Fibroblast of mammary gland (primary cell): ENCODE measurements at places on chromosomes 16 and 17.

GRCh38 chr17:29821897-29822296 is 108.1 kb downstream of the SSH2 start:
- no peak for DNase-seq

DNA sequence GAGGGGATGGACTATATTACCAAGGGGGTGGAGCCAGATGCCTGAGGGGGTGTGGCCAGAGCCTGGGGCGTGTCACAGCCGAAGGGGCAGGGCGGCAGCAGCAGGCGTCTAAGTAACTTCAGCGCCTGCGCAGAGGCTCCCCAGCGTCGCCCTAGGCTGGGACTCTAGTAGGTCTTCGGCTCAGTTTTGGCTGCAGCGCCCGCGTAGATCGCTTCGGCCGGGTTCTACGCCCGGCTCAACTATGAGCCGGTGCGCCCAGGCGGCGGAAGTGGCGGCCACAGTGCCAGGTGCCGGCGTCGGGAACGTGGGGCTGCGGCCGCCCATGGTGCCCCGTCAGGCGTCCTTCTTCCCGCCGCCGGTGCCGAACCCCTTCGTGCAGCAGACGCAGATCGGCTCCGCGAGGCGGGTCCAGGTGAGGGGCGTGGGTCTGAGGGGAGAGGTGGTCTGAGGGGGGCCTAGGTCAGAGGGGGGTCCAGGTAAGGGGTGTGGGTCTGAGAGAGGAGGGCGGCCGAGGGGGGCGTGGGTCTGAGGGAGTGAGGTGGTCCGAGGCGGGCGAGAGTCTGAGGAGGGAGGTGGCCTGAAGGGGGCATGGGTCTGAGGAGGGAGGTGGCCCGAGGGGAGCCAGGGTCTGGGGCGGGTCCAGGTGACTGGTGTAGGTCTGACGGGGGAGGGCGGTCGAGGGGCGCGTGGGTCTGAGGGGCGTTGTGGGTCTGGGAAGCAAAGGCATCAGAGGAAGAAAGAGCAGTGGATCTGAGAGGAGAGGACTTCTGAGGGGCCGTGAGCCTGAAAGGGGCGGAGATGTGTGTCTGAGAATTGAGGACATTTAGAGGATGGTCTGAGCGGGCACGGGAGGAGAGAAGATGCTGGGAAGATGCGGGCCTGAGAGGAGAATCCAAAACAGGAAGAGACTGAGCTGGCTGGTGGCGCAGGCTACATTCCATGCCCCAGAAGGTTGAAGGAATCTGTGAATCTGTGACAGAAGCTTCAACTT is at the start of gene LPCAT2:
Gene LPCAT2, plus strand, starts transcription at position 132 of the 991 bp plus-strand sequence. Its CDS starts 110 bp downstream, at position 242.
- peak; percentile 72 for DNase-seq

GRCh38 chr16:14187517-14188338 is 116.6 kb downstream of the MRTFB start:
- no peak for DNase-seq

DNA sequence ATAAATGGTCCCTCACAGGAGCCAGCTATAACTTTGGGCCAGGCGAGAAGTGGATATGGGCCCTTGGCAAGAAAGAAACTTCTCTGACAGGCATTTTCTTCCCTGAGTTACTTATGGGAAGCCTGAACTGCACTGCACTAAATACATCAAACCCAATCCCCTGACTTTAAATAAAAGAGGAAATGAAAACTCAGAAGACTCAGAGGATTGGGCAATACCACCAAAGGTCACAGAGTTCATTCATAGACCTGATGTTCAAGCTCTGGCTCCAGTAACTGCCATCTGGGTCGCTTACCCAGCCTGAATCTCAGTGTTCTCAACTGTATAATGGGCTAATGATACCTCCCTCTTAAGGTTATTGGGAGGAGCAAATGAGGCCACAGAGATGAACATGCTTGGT is 815 bp downstream of the KRT35 start:
- DNase-seq, result no peak

DNA sequence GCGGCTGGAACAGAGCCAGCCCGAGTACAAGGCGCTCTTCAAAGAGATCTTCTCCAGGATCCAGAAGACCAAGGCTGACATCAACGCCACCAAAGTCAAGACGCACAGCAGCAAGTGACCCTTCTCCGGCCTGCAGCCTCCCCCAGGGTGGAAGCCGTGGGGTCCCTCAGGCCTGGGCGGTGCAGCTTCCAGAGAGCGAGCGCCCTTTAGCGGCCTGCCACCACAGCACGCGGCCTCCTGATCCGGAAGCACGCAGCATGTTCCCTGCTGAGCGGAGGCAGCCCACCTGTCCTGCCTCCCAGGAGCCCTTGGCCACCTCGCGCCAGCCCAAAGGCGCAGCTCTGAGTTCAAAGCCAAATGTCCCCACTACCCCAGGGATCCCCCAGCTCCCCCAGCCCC is 8.5 kb upstream of the MRPL58 start:
- no peak for DNase-seq

- no peak for DNase-seq
These were observed 3.1 kb upstream of the KRT17 start for GRCh38 chr17:41627316-41628072.

GRCh38 chr17:73360961-73361761 is 49.4 kb upstream of the CDC42EP4 start:
- DNase-seq, result no peak

DNA sequence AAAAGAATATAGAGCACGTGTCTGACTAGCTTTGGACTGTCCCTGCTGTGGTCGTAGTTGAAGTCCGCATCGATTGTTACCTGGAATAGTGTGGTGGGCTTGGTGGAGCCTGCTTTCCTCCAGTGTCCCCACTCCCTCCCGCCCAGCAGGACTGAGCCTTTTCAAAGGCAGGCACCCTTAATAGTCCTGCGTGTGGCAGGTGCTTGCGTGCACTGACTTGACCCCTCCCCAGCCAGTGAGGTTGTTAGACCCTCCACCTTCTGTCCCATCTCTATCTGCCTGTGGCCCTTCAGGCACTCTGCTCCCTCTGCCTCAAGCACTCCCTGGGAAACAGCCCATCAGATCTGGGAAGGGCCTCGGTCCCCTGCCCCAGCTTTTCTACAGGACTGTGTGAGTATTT is 36.6 kb downstream of the TMEM11 start:
- DNase-seq, result no peak

DNA sequence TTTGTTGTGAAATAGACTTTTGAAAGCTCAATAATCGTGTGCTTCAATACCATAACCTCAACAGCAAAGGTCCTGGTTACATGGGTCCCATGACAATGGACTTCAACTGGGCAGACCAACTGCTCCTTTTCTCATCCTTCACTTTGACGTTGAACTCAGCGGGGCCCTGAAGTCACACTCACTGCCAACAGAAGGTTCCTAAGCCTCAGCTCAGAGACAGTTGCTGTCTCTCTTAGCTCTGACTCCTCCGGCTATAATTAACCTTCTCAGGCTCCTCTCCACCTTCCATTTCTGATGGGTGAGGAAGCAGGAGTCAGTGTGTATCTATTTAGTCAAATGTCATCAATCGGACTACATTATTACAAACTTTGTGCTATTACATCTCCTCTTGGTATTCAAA is 23.8 kb downstream of the MPP3 start:
- no peak for DNase-seq

DNA sequence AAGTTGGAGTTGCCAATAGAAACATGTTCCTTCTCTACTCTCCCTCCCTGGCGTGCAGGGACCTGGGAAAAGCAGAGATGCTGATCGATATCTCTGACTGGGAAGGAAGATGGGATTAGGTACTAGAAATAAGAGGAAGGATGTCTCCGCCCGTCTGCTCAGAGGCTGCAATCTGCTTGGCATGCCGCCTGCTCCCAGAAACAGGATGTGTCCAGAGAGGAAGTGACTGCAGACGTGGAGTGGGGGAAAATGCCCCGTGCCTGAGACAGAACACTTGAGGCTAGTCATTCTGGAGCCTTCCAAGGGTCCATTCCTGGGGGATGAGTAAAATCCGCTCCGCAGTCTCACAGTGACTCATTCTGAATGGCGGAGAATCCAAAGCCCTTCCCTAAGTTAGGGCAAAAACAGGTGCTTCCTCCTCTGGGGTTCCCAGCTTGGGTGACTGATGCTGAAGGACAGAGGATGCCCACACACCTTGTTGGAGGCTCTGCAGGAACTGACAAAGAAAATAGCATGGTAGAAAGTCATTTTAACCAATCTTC is 45.0 kb upstream of the SMURF2 start:
- peak; percentile 99 for DNase-seq

- DNase-seq, result no peak
These were observed 17.1 kb downstream of the MPRIP start for GRCh38 chr17:17059301-17059890.

DNA sequence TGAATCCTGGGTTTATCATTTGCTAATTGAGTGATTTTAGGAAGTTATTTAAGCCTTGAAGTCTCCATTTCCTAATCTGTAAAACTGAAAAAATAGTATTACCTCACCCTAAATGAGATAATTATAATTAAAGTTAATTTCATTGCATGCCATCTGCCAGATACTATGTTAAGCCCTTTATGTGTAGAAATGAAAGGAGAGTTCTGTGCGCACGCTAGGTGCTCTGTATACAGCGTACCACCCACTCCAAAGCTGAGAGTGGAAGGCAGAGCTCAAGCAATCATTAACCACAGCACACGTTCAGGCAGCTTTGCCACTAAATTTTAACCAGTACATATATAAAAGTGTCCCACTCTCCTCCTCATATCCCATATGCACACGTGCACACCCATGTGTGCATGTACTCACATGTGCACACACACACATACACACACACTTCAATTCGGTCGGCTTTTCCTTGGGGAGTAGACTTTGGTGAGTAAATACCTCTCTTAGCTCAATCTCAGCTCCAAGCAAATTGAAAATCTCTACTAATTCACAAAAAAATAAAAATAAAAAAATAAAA is 204.8 kb downstream of the GRIN2A start:
- DNase-seq, result no peak

DNA sequence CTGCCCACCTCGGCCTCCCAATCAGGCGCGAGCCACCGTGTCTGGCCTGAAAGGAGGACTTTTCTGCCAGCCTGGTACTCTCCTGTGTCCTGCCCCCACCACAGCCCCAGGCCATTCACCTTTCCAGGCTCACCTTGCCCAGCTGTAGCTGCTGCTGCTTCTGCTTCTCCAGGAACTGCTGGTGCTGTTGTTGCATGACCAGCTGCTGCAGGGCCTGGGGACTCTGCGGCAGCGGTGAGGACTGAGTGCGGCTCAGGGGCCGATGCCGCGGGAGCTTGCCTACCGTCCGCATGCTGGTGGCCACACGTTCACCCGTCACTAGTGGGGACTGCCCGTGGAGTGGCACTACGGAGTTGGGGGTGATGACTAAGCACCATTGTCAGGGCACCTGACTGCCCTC is 17.7 kb downstream of the G6PC3 start:
- no peak for DNase-seq

DNA sequence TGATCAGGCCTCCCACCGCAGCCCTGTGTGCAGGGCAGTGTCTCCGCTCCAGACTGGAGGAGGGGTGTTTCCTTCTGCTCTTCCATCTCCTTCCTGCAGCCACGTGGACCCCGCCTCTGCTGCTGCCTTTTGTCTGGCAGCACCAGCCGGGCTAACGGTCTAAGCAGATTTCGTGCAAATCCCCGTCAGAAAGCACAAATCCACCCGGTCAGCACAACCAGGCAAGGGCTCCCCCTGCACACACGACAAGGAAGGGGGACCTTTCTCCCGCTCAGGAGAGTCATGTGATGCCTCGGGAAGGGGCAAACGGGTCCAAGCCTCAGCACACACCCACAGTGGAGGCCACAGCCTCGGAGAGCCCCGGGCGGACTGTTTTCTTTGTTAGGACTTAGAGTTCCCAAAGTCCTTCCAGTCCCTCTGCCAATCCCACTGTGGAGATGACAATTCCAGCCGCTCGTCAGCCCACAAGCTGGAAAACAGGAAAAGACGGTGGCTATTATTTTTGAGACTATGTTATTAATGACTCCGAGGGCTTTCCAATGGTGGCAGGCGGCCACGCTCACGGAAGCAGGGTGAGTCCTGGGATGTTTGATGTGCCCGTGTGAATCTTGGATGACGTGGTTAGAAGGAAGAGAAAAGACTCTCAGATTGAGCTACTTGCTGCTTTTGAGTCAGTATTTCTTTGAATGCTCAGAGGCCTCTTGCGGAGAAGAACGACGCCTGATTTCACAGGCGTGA is 22.5 kb upstream of the MEAK7 start:
- peak; percentile 80 for DNase-seq

DNA sequence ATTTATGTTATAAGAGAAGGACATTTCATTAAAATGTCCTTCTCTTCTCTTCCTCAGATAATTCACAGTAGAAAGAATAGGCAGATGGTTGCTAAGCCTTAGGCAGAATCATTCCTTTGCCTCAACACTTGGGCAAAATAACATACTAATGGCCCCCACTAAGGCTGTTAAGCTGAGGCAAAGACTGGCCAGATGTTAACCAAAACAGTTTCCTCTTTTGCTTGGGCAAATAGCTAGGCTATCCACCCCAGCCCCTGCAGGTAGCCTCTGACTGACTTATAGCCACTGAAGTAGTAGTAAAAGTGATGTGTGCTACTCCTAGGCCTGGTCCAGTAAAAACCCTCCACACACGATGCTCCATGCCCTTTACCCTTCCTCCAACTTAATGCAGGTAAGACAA is 55.2 kb downstream of the SPAG9 start:
- DNase-seq, result no peak

DNA sequence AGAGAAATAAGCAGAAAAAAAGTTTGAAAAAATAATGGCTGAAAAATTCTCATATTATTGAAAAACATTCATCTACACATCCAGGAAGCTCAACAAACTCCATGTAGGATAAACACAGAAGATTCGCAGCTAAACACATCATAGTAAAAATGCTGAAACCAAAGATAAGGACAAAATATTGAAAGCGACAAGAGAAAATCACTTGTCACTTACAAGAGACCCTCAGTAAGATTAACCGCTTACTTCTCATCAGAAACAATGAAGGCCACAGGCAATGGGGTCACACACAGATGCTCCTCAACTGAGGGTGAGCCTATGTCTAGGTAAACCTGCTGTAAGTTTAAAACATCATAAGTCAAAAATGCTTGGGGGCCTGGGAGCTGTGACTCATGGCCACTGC is 38.1 kb upstream of the METRNL start:
- DNase-seq, result no peak

DNA sequence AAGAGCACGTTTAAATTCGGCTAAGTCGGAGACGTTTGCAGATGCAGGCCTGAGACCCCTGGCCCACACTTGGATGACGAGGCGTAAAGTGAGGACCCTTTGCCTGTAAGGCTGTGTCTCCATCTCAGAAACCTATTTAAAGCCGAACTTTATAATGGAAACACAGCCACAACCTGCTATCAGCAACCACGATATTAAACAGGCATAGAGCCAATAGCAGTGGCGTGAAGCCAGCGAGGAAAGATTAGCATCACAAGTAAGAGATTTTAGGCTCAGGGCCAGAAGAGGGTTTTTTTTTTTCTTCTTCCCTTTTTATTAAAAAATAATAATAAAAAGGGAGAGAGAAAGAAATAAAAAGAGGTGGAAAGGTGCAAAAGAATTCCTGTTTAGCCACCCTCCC is 111.3 kb upstream of the NOL11 start:
- no peak for DNase-seq

DNA sequence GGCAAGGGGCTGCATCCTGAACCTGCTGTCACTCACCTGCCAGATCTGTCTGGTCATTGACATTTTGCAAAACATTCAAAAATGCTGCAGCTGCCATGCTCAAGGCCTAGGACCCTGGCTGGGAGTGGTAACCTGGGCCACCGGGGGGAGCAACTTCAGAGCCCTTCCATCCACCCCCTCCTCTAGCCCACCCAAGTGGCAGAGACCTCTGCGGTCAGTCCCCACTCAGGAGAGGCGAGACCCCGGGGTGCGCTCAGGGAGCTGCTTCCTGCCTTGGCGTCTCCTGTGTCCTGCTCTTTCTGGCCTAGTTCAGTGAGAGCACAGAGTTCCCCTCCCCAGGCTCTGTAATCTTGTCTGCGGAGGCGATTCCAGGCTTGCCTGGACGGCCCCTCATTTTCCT is 108.8 kb downstream of the CCDC182 start:
- no peak for DNase-seq
